Stimulated activated CD8-positive, alpha-beta memory T cell treated with anti-CD3 and anti-CD28 coated beads, Interleukin-4, amount 100 ng/mL, for 1 hour (primary cell): ENCODE measurements at places on chromosomes 4 and X.

DNA sequence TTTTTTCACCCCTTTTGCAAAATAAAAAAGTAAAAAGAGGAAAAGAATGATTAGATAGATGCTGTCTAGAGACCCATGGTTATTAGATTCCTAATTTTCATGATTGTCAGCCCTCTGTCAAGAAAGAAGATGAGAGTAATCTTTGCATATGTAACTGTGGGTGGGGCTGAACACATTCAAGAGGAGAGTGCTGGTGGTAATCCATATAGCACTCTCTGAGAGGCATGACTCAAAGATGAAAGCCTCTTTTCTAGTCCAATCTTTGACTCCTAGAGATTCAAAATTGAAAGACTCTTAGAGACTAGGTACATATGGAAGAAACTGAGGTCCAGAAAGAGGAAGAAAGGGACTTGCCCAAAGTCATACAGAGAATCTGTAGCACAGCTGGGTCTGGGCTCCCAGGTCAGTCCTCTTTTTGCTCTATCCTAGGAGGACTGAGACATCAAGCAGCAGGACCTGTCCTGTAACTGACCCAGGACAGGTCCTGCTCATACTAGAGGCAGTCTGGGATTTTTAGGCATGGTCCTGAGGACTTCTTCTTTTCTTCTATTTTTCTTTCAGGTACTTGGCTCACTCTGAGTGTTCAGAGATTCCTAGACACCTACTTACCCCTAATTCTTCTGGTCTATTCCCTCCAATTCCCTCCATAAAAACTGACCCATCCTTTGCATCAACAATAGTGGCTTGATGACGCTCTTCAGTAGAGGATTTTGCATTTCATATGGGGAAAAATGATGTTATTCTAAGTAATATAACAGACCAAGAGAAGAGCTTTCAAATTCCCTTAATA lies 23.8 kb downstream of the VSIG4 start:
- DNase-seq, result no peak

GRCh38 chr4:15675356-15675755 lies 6.3 kb upstream of the FAM200B start:
- DNase-seq, result no peak

- no peak for DNase-seq
Observed at GRCh38 chrX:57083143-57083542, 38.2 kb downstream of the SPIN2B start.

DNA sequence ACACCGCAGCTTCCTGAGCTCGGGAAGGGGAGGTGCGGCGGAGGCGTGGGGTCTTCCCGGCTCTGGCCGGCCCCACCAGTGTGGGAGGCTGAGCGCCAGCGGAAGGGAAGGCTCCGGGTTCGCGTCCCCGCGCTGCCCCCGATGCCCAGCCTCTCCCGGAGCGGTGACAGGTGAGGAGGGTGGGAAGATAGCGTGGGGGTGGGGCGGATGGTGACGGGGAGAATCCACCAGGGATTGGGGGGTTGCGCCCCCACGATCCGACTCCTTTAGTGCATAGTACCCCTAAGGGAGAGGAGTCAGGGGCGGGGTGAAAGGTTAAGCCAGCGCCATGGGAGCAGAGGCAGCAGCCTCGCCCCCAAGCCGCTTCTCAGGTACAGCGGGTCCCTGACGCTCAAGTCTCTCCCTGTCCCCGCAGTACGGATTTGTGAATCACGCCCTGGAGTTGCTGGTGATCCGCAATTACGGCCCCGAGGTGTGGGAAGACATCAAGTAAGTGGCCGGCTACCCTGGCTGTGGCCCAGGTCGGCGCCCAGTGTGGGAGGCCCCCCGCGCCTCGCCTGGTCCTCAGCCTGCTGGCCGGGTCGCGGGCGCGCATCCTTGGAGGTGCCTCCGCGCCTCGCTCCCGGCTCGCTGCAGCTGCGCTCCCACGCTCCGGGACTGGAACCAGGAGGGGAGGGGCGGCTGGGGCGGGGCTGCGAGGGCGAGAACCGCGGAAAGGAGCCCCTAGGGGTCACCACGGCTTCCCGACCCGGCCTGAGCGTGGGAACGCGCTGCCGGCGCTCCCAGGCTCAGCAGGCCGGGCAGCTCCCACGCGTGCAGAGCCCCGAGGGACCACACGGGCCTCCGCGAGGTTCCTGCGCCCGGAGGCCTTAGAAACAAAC lies 791 bp downstream of the GUCY1B1 start:
- no peak for DNase-seq

DNA sequence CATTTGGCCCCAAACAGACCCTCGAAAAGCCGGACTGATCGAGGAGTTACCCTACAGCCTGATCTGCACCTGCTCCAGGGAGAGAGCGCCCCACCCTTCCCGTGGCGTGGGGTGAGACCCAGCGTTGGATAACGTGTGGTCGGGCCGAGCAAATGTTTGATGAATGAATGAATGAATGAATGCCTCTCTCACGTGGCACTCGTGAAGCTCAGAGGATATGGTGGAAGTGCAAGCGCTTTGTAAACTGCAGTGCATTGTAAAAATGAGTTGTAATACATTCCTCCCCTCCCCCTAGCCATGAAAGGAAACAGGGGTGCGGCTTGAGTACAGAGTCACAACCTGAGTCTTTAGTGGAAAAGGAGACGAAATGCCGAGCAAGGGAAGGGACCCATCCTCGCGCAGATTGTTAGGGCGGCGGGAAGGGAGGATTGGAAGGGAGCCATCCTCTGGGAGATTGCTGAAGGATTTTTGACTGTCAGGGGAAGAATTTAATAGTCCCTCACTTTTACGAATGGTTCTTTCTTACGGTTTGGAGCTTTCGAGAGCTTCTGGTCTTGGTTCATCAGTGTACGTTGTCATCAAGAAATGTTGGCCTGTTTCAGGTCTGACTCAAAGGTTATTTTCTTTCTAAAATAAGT lies 772 bp upstream of the FBXW7 start:
- peak; percentile 31 for DNase-seq

DNA sequence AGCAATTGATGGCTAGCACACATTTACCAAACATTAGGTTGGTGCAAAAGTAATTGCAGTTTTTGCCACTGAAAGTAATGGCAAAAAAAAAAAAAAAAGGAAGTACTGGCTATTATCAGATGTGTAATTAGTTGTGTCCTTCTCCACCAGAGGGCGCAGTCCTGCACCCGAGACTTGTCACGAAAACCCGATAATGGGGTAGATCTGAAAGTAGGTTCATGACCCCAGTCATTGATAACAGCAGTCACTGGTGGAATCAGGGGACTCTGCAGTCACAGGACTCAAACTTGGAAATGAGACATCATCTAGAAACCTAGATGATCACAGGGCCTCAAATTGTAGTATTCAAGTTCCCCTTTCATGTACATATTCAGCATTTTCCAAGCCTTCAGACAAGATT lies 13.1 kb upstream of the ACOT9 start:
- peak; percentile 30 for DNase-seq

DNA sequence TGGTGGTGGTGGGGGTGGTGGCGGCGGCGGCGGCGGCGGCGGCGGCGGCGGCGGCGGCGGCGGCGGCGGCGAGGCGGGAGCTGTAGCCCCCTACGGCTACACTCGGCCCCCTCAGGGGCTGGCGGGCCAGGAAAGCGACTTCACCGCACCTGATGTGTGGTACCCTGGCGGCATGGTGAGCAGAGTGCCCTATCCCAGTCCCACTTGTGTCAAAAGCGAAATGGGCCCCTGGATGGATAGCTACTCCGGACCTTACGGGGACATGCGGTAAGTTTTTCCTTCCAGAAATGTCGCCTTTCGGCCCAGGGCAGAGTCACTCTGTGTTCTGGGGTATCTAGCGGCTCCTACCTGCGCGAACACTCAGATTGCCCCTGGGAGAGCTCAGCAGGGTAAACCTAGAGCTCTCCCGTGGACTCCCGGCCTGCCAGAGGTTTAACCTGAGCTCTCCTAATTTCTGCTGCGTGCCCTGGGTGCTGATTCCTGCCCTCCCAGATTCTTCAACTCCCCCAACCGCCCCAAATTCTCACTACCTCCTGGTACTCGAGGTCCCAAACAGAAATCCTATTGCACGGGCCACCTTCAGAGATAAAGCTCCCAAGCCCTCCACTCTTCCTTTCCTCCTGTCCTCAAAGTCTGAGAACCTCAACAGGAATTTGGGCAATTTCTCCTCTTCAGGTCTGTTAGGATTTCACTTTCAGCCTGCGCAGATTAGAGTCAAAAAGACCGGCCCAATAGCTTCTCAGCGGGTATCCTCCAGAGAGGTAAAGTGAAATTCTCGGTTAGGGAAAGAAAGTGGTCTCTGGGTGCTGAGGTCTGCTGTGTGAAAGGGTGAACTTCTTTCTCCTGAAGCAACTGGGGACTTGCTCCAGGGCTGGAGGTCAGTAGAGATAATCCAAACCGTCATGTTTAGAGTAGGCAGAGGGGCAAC lies 2.9 kb downstream of the AR start:
- DNase-seq, result no peak

DNA sequence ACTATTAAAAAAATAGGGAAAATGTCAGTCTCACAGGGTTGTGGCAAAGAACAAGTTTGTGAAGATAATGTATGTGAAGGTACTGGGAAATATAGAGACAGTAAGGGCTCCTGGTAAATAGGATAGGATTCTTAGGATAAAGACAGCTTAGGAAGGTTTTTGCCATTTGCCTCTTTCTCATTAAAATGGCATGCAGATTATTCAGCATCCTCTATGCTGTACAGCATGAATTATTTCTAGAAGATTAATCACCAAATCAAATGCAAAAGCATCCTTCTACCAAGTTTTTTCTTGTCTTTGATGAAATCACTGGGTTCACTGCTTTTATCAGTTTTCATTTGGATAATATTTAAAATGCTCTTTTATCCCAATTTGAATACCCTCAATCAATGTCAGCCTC lies 142.8 kb downstream of the NDST3 start:
- DNase-seq, result no peak

- no peak for DNase-seq
Observed at GRCh38 chr4:101813604-101814003, 23.1 kb downstream of the BANK1 start.

GRCh38 chr4:160299608-160300007 lies 1196.7 kb downstream of the RAPGEF2 start:
- DNase-seq, result no peak

- DNase-seq, result no peak
Observed at GRCh38 chr4:1574601-1575417, 109.3 kb downstream of the FAM53A start.

DNA sequence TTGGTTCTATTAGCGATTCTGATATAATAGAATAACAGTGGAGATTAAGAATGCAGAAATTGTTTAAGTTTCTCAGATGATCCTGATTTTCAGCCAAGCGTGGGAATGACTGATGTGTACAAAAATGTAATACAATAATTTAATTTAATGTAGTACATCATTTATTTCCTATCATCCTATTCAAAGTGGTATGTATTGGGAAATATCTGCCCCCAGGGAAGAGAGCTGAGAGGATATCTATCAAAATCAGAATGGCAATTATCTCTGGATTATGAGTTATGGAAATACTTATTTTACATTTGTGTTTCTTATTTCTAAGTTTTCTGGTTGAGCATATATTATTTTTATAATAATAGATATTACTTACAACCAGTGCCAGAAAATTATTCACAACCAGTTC lies 3.9 kb downstream of the FABP2 start:
- no peak for DNase-seq

DNA sequence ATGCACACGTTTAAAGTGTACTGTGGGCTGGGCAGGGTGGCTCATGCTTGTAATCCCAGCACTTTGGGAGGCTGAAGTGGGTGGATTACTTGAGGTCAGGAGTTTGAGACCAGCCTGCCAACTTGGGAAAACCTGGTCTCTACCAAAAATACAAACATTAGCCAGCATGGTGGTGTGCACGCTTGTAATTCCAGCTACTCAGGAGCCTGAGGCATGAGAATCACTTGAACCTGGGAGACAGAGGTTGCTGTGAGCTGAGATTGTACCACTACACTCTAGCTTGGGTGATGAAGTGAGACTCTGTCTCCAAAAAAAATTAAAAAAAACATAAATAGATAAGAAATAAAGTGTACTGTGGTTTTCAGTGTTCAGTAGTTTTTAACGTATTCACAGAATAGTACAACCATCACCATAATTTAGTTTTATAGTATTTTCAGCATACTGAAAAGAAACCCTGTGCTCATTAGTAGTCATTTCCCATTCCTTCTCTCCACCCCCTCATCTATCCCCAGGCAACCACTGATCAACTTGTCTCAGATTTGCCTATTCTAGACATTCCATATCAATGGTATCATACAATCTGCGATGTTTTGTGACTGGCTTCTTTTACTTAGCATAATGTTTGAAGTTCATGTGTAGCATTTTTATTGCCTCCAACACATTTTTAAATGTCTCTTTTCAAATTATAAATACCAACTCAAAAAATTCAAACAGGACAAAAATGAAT lies 19.1 kb downstream of the SLAIN2 start:
- DNase-seq, result no peak

DNA sequence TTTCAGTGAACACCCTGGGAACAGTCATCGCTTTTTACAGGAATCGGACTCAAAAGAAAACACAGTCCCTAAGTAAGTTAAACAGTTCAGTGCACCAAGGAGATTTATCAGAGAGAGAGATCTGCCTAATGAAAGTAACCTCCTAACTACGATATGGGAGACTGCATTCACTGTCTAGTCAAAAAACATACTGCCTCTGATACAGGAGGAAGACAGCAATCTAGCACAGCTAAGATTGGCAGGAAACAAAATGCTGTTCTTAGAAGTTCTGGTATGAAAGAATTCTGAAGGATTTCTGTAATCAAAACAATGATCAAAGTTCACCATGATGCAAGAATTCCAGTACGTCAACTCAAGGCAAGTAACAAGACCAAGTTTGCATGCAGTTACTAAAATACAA lies 92.8 kb downstream of the MAML3 start:
- no peak for DNase-seq

DNA sequence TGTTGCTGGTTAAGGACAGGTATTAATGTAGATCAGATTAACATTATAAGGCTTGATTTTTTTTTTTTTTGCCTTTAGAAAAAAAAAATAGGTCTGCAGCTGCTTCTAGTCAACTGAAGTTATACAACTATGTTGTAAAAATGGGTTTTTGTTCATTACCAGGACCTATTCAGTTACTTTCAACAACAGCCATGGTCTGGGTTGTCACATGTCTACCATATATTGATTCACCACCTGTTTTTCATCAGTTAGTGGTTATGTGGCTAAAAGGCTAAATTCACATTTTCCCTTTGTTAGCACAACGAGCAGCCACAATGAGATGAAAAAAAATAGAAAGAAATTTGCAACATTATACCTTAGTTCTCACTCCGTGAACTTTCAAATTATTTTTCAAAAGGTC lies 45.5 kb downstream of the GLRB start:
- DNase-seq, result no peak

GRCh38 chrX:123291623-123292022 lies 107.5 kb downstream of the GRIA3 start:
- no peak for DNase-seq
